ENCODE measurements at places on chromosomes 7 and 10.

GRCh38 chr10:125144693-125145623 lies 15.4 kb downstream of the CTBP2 start:
- no peak for DNase-seq

- DNase-seq, result no peak
These were observed 208.4 kb upstream of the ZMIZ1 start for GRCh38 chr10:78860260-78860914.

DNA sequence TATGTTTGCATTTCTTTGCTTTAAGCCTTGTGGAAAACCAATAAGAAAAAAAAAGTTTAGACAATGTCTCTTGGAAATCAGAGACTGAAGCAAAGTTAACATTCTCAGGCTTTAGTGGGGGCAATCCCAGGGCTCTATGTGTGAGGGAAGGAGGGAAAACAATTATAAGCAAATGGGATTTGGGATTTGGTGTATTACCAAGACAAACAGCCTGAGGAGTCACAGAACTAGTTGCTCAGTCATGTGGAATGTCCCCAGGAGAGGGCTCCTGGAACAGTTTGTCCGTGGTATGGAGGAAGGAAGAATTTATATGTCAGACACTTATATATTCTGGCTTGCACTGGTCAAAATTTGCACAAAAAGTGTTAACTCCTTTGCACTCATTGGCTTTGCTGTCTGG lies 562.9 kb upstream of the TPK1 start:
- no peak for DNase-seq

DNA sequence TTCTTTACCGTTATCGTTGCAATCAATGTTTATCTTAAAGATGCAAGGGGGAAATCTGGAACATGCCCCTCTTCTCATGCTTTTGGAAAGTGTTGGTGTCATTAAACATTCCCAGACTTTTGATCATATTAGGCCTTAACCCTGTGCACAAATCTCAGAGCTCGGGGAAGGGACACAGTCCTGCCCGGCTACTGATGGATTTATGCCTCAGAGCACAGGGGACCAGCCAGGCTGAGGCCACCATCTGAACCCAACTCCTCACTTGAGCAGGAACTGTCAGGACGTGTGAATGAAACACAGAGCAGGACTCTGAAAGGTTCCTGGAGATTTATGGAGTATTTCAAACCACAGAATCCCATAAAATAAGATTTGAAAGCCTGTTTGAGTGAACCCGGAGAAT lies 132.0 kb upstream of the CXCL12 start:
- DNase-seq, result no peak

GRCh38 chr10:77406764-77407430 lies 230.7 kb downstream of the KCNMA1 start:
- DNase-seq, result no peak

DNA sequence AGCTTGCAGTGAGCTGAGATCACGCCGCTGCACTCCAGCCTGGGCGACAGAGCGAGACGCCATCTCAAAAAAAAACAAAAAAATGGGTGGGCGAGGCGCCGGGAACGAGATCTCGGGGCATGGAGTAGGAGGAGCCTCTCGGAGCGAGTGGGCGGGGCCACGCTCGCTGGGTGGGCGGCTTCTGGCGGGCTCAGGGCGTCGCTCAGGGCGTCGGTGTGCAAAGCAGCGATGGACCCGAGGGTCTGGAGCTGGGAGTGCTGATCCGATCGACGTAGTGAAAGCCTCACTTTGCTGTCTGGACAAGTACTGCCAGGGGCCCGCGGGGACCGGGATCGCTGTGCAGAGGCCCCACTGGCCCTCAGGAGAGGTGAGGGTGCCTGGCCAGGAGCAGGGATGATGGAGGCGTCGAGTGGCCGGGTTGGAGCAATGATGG lies 22.6 kb upstream of the AMZ1 start:
- no peak for DNase-seq

DNA sequence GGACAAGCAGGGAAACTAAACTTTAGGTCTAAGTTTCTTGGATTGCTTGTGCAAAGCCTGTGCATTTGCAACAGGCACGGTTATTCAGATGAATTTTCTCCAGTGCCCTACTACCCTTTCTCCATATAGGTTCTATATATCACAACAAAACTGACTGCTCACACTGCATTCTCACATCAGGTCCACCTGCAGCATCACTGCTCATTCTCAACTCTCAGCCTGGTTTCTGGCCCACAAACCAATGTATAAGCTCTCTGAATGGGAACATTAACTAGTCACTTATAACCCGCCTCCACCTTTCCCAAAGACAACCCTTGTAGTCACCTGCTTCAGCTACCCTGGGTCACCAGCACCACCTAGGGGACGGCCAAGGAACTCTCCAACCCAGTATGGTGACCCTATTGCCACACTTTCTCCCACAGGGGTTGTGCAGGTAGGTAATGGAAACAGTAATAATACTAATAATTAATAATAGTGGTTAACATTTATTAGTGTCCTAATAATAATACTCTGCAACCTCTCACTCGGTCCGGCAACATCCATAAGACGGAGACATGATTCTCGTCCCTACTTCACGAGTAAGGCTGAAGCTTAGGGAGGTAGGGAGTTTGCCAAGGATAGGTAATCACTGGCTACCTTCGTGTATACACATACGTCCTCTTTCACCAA lies 97.3 kb downstream of the CLEC2L start:
- no peak for DNase-seq

- DNase-seq, result no peak
These were observed 35.0 kb downstream of the C10orf105 start for GRCh38 chr10:71684356-71685173.

DNA sequence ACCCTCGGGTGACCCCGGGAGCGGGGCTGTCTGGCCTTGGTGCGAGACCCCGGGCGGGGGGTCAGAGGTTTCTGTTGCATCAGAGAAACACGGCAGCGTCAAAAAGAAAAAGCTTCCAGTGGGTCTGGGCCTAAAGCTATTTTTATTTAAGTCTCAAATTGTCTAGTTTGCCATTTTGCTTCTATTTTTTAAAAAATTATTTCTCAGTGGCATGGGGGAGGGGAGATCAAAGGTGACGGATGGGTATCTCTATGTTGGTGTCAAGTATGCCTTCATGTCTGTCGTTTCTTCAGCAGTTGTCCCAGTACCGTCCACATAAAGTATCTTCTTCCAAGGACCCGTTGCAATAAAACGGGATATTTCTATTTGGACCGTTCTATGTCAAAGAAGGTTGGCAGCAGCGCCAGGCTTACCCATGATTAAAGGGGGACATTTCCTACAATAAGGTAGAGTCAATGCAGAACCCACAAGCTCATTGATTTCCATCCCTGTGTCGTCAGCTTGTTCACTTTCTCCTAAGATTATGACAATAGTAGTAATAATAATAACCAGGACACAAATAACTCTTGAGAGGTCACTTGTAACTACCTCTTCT lies 26.0 kb upstream of the VAX1 start:
- DNase-seq, result no peak

DNA sequence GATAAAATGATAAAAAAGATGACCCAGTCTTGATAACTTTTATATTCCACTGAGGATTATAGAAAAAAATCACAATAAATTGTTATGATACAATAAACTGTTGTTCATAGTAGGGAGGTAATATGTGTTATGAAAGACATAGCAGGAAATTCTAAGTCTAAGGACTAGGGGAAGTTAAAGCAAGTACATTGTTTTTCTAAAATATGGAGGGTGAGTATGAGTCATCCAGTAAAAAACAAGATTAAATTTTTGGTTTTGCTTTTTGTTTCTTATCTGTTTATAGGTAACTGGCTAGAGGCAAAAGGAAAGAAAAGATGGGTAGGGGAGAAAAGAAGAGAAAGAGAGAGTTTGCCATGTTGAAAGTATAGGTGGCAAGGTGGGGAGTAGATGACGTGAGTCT lies 188.4 kb downstream of the POLR1F start:
- DNase-seq, result no peak

GRCh38 chr10:47065903-47066302 lies 154.7 kb downstream of the PTPN20 start:
- no peak for DNase-seq

DNA sequence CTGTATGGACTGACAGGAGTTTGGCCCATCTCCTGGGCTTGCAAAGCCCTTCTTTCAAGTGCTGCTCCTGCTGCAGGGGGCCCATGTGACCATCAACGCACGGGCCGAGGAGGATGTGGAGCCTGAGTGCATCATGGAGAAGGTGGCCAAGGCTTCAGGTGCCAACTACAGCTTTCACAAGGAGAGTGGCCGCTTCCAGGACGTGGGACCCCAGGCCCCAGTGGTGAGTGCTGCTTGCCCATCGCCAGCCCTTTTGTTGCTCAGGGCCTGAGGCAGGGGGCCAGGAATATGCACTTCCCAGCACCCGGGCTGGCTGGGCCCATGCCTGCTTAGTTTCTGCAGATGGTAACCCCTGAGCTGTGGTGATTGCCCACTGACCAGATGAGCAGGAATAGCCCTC lies 8.7 kb downstream of the PGAM2 start:
- DNase-seq, result peak; percentile 44

GRCh38 chr10:21527598-21528235 lies 2.2 kb upstream of the SKIDA1 start:
- DNase-seq, result no peak

- DNase-seq, result no peak
These were observed 99.6 kb downstream of the C10orf90 start for GRCh38 chr10:126570621-126571602.

- no peak for DNase-seq
These were observed 2.3 kb downstream of the METTL27 start for GRCh38 chr7:73839743-73840714.

GRCh38 chr7:28088901-28089714 lies 91.5 kb downstream of the JAZF1 start:
- DNase-seq, result no peak

DNA sequence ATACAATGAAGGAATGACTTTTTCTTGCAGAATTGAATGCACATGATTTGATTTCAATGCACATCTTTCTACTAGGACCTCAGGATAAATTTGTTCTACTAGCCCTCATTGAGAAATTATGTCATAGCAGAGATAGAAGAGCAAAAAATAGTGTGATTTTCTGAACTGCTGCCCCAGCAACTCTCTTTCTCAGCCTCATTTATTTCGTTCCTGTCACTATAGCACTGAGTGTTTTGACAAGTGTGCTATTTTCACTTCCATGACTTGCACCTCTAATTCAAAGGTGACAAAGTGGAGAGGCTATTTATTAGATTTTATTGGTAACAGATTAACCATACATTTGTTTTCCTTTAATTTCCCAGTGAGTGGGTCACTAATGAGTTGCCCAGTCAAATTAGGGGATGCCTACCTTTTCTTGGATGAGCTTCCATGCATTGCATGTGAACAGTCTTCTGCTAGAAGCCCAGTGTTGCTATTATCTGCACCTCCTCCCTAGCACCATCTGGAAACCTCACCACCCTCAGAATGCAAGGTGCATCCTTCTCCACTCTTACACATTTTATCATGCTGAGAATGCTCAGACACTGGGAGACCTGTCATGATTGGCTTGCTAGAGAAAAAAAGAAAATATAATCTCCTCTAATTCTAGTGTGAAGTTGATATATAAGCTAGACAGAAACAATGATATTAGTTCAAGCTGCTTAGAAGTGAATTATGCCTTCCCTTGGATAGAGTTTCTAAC lies 119.6 kb upstream of the CTTNBP2 start:
- no peak for DNase-seq

DNA sequence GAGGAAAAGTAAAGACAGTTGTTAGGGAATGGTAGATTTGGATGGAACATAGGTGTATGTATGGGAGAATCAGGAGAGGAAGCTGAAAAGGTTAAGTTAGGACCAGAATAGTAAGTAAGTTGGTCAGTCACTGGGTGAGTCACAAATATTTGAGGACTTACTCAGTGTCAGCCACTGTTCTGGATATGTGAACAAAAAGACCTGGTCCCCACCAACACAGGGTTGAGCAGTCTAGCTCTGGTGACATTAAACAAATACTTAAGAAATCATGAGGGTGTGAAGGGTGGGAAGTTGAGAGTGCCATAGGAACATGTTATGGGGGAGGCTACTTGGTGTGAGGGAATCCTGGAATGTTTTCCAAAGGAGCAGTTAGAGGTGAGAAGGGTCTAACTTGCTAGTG lies 246.9 kb downstream of the PTEN start:
- no peak for DNase-seq

GRCh38 chr7:106070201-106070551 lies 41.9 kb downstream of the SYPL1 start:
- DNase-seq, result no peak

DNA sequence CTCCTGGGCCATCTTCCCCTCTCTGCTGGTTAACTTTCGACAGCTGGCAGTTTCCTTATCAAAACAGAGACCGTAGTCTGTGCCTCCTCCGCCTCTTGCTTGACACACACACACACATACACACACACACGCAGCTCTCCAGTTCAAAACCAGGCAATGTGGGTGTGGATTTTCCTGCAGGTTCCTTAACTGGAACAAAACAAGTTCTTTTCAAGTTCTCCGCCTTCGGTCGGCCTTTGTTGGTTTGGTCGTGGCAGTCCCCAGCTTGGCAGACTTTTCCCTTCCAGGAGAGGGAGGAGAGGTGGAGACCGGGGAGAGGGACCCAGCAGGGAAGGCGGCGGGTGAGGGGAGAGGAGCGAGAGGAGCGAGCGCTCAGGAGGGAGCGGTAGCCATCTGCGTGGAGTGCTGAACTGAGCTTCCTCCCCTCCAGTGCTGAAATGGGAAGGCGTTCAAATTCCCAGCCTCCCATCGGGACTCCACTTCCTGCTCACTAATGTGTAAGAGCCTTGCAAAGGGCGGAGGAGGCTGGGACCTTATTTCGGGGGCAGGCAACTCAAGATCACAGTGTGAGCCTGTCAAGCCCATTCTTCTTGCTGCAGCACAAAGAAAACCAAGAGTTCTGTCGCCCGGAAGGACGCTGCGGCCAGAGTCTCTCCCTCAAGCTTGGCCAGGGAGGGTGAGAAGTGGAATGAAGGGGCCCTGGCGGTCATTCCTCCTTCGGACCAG lies 120.6 kb downstream of the PRPF18 start:
- DNase-seq, result peak; percentile 90

DNA sequence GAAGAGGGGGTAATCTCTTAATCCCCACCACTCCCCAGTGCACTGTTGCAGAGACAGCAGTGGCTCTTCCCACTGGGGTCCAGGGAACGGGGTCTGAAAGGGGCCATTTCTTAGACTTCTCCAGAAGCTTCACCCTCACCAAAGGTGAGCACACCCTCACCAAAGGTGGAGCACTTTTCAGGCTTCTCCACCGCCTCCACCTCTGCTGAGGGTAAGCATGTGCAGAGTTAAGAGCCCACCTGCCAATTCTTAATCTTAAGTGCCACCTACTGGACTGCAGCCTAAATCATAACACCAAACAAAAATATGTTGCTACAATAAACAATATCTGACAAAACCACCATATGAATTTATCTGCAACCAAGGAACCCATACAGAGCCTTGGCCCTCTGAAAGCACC lies 27.0 kb downstream of the SNX13 start:
- DNase-seq, result no peak

DNA sequence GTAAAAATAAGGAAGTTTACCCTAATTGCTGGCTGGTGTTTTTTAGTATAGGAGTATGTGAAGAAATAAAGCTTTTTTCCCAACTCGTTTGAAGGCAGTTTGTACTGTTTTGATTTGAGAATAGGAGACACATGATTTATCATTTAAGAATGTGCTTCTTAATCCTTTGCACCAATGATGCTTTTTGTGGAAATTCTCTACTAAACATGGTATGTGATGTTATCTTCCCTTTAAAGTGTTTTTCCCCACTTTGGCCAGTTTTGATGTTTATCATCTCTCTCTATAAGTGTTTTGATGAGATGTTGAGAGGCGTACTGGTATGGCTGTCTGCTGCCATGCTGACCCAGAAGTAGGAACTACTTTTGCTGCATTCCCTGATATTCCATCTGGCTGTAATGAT lies 85.1 kb downstream of the SUGCT start:
- no peak for DNase-seq

Data from sciatic nerve (tissue), 2 donors.